ENCODE measurements at places on chromosomes 12 and 14. TPM values are rescaled to one million over a fixed set of nuclear protein-coding genes. Genes with fewer than 3 reads are reported as not detected.

AMIGO2 gene
- 1.3 TPM for total RNA-seq

FERMT2 gene
- under 0.01 TPM for total RNA-seq

OR10G2 gene
- total RNA-seq, result not detected

USP44 gene
- 0.54 TPM for total RNA-seq

GLS2 gene
- 0.81 TPM for total RNA-seq

BTG1 gene
- 18.0 TPM for total RNA-seq

SLC16A7 gene
- total RNA-seq, result 16.2 TPM

LMNTD1 gene
- not detected for total RNA-seq

SERPINA3 gene
- total RNA-seq, result not detected

DNAH10 gene
- 1.3 TPM for total RNA-seq

DNA sequence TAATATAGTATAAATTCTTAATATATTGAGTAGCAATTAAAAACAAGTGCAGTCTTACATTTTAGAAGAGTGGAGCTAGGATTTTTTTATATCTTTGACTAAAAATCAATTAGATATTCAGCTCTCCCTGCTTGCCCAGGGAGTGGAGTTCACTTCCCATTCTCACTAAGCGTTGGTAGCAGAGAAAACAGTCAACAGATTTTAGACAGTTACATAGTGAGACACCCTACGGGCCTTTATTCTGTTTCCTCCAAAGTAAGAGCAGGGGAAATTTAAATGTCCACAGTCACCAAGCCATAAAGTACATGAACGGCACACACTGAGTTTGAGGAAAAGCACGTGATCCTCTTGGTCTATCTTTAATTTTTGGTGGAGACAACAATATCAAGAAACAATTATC lies 131.6 kb upstream of the PLEKHG7 start:
- no peak for DNase-seq

- peak; percentile 1 for DNase-seq
Measured at GRCh38 chr12:28543021-28543890, 353.0 kb downstream of the CCDC91 start.

DNA sequence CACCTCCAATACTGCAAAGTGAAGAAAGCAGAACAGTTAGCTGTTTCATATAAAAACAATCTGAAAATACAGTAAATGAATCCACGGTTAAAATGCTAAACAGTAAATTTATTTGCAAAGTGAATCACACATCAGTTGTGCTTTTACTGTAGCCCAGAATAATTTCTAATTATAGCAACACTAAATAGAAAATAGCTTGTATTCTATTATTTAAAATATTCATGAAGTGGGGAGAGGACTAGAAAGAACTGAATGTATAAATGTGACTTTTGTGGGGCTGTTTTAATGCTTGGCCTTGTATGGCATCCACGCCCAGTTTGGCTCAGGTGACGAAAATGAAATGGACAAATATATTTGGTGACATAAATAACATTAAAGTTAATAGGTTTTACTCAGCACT lies 148.2 kb downstream of the ATP23 start:
- no peak for DNase-seq

- DNase-seq, result no peak
Measured at GRCh38 chr12:1581973-1582708, 12.2 kb downstream of the FBXL14 start.

DNA sequence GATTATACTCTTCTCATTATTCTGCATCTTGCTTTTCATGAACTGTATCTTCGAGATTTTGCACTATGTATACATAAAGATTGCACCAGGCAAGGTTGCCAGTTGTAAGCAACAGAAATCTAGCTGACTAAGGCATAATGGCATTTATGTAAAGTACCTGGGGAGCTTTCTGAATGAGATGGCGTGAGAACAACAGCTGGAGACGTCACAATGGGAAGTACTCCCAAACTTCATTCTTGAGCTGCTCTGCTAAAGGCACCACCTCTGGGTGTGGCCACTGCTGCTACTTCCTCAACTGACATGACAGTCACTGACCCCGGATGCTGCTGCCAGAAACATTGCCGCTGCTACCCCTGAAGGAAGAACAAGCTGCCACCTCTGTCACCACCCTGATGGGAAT lies 220.7 kb downstream of the NOVA1 start:
- no peak for DNase-seq

GRCh38 chr14:67004521-67004920 lies 184.7 kb upstream of the GARIN2 start:
- DNase-seq, result no peak

- DNase-seq, result no peak
Measured at GRCh38 chr12:98591209-98591608, 2.3 kb upstream of the SLC25A3 start.

DNA sequence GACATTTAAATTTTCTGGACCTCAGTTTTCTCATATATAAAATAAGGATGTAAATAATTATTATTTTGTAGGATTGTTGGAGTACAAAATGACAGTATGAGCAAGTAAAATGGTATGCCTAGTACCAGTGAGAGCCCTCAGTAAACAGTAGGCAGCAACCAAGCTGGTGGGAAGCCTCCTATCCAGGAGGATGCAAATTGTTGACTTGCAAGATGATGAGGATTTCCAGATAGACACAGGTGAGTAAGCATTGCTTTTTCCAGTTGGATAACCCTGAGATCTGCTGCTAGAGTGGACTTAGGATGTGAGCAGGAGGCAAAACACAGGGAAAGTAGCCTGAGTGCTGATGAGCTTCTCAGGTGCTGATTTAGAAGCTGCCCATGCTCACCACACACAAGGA lies 28.2 kb upstream of the AMIGO2 start:
- DNase-seq, result no peak

- peak; percentile 50 for DNase-seq
Measured at GRCh38 chr12:57124261-57124877, 3.9 kb upstream of the LRP1 start.

- DNase-seq, result no peak
Measured at GRCh38 chr12:68189821-68190242, 30.3 kb upstream of the IFNG start.

- DNase-seq, result no peak
Measured at GRCh38 chr14:59849411-59850130, 21.0 kb downstream of the RTN1 start.

DNA sequence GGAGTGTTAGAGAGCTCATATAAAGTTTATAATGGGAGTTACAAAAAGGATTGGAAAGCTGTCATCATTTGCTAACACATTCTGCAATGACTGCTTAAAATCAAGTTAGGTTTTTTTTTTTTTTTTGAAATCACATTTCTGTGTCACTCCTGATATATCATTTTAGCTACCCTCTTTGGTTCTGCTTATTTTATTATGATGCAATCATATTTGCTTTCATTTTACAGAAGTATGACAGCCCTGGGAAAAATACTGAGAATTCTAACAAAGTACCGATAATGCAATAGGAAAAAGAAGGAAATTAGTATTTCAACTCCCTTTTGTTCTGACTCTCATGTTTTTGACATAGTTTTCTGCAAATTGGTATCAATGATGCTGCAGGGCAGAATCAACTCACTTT lies 71.6 kb upstream of the MDGA2 start:
- no peak for DNase-seq

DNA sequence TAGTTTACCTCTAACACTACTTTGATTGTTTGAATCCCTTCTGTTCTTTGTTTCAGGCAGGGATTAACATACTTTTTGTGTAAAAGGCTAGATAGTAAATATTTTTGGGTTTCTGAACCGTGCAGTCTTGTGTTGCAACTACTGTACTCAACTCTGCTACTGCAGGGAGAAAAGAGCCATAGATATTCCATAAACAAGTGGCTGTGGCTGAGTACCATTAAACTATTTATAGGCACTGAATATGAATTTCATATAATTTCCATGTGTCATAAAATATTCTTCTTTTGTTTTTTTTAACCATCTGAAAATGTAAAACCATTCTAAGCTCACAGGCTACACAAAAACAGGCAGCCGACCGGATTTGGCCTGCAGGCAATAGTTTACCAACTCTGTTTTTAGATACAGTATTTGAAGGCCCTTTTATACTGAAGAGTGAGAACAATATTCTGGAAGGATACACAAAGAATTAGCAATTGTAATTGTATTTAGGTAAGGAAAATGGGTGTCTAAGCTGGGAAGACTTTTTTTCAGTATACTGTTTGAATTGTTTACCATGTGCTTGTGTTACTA lies 15.7 kb downstream of the NR1H4 start:
- DNase-seq, result no peak

DNA sequence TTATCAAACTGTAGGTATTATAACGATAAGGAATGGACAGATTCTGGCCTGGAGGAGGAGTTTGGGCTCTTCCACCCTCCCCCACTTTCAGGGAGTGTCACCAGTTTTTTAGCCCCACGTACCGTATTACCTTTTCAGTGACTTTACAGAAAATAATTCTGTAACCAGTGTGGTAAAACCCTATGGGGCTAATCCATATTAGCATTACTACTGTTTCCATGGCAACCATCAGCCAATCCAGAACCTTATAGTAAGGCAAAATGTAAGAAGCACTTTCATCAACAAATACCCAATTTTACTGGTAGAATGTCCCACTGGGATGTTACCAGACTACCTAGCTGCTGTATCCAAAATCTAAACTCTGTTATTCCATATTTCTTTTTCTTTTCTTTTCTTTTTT lies 50.7 kb downstream of the BICDL1 start:
- no peak for DNase-seq

DNA sequence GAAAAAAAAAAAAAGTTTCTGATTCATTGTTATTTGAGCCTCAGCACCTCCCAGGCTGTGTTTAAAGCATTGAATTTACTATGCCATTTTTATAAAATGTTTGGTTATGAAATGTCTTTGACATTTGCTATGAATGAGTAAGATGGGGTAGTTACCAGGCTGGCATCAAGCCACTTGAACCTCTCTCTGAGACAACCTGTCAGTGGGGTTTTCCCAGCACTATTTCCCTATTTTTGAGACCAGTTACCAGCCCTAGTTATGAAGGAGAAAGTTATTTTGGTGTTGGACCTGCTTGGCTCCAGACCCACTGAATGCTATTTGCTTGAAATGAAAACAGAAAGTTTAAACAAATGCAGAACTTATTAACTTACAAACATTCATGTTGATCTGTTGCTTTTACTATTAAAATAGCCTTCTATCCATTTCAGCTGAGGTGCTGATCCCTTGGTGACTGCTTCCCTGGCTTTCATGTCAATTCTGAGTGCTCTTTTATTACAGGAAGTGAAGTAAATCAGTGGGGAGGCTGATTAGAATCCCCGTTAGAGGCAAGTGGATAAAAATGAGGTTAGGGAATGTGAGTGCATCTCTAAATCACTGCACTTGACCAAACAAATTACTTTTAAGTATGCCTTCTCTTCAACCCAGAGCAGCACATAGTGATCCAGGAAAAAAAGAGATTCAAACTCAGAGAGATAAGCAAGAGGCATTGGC lies 37.8 kb downstream of the LLPH start:
- DNase-seq, result no peak

GRCh38 chr12:67633024-67633610 lies 15.4 kb upstream of the DYRK2 start:
- no peak for DNase-seq

- DNase-seq, result no peak
Measured at GRCh38 chr14:68860771-68861170, 67.9 kb upstream of the ZFP36L1 start.

DNA sequence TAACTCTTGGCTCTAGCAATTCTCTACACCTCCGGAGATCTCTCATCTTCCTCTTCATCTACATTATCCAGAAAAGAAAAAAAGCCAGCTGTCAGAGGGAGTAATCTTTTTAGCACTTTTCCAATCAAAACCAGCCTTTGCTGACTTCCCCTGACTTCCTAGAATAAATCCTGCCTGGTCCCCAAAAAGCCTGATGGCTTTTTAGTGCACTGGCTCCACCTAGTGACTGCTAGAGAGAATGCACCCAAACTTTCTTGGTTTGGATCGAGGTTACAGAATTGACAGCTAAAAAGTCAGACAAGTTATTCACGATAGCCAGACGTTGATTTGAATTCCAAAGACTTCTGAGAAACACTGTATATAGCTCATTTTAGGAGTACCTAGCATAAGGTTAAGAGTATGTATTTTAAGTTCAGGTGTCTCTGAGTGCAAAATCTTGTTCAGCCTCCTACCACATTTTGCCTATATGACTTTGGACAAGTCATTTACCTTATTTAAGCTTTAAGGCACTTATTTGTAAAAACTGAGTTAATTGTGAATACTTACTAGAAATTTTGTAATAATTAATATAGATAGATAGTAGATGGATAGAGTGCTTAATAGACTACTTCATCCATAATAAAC lies 185.7 kb upstream of the GRIN2B start:
- no peak for DNase-seq

- no peak for DNase-seq
Measured at GRCh38 chr12:93127107-93127560, 198.0 kb upstream of the EEA1 start.

DNA sequence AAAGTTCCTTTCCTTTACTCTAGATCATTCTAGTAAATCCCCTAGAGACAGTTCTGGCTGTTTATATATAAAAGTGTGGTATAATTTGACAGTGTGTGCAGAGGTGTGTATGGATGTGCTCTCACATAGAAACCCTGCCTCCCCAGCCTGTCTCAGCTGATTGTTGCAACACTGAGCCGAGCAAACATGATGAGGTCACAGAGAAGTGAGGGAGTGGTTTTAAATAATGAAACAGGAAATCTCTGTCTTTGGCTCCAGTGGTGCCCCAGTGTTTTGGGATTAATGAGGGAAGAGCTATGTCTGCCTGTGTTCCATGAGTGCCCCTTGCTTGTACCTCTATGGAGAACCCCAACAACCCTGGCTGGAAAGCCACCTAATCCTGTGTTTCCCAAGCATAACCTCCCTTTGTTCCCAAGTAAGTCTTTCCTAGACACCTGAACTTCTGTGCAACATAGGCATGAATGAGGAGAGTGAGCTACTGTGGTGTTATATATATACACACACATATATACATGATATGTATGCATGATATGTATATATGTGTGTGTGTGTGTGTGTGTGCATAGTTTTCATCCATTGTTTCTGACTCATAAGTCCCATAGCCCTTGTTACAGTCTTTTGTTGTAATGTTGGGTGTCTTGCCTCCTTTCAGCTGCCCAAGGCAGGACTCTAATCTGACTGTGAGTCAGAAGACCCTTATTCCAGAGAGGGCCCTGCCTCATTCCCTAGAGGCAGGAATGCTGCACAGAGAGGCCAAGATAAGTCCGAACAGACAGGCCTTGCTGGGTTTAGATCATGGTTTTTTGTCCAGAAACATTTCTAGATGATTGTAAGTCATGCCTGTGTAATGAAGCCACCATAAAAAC lies 18.0 kb downstream of the TRAF3 start:
- no peak for DNase-seq

DNA sequence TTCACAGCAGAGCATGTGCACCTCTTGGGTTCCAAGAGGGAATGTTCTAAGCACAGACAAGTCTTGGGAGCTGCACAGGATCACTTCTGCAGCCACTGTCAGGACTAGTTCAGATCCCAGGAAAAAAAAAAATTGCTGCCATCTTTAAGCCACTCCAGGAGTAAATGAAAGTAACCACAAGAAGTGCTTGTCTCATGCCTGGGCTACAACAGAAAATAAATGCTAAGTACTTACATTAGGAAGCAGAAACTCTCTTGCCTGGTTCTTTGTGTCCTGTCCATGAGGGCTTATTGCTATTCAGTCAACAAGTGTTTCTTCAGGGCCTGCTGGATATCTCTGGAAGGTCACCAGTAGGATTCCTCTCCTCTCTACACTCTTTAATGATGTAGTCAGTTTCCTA lies 176.1 kb downstream of the KTN1 start:
- DNase-seq, result no peak
